ENCODE measurements at places on chromosomes 7 and 10.

DNA sequence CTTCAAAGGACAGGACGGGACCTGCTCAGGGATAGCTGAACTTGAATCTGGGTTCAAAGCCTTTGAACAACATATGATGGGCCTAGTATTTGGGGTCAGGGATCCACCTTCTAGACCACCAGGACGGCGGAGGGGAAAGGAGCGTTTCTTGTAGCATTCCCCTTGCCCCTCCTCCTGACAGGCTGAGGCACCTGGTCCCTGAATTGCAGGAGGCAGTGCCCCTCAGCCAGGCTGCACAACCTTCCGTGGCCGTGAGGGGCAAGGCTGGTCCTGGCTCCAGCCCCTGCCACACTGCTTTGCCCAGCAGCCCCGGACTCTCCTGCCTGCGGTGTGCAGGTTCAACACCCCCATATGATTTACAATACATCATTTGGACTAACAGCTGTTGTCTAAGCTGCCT, 58.1 kb downstream of the INSIG1 start:
- DNase-seq: no peak

GRCh38 chr7:115911465-115911864, 119.1 kb downstream of the TFEC start:
- no peak for DNase-seq

DNA sequence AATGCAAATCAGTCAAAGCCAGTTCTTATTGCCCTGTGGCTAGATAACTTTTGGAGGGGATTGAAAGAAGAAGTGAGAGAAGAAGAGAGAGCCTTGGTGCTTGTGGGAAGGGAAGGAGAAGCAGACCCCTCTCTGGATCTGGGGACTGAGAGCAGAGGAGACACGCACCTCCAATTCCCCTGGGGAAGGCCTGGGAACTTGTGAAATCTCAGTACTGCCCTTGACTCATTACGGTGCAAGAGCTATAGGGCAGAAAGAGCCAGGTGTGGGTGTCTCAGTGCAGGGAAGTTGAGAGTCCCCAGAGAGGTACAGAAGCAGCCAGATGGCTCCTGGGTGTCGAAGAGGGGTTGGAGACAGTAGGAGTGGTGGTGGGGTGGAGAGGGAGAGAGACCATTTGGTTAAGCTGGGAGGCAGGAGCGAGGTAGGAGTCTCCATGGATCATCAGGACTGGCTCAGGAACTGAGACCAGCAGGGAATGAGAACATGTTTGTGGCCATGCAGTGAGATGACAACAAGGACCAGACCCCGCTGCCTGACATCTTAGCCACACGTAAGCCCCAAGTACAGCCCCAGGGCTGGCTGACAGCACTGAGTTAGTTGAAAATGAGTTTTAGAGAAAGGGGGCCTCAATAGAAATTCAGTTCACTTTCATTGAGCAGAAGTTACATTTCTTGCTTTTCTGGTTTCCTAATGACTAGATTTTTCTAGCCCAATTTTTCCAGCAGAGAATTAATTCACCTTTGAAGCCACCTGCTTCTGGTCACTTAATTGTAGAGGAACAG, 238.2 kb downstream of the BUB3 start:
- DNase-seq: no peak

GRCh38 chr7:103712991-103713778, 267.2 kb upstream of the SLC26A5 start:
- no peak for DNase-seq

DNA sequence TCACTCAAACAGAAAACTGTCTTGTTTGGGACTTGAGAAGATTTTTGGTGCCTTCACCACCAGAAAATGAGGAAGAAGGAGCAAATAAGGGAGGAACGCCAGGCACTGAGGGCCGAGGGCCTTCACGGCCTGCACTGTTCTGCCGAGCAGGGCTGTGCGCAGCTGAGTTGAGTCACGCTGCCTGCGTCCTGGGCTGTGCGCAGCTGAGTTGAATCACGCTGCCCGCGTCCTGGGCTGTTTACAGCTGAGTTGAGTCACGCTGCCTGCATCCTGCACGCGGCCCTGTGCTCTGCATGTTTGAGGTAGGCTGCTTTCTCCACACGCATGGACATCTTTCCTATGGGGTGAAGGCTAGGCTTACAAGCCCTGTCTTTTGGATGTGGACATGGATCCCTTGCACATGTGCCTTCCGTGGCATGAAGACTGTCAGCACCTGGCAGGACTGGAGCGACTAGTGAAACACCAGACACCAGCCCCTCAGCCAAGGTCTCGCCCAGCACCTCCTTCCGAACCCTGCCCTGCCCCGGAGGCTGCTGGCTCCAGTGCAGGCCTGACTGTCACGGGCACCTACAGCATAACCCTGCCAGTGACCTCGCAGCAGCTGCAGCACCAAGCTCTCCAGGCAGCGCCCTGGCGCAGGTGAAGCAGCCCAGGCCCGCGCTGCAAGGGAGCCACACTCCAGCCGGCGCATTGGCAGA, 96.7 kb downstream of the HTR5A start:
- DNase-seq: no peak

DNA sequence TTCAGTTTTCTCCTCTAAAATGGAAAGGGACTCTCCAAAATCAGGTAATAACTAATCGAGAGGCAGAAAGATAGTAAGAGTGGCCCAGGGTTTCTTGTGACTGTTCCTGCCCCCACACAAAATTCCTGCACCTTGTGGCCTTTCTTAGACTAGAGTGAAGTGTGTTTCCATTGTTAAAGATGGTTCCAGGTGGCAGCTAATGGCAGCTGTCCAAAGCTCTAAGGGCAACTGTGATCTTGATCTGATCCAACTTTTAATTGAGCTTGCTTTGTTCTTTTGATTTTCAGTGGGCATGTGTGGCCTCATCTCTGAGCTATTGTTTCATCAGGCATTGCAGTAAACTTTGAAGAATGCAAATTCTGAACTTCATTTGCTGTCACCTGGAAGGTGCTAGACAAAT, 19.4 kb downstream of the ACSL5 start:
- no peak for DNase-seq

DNA sequence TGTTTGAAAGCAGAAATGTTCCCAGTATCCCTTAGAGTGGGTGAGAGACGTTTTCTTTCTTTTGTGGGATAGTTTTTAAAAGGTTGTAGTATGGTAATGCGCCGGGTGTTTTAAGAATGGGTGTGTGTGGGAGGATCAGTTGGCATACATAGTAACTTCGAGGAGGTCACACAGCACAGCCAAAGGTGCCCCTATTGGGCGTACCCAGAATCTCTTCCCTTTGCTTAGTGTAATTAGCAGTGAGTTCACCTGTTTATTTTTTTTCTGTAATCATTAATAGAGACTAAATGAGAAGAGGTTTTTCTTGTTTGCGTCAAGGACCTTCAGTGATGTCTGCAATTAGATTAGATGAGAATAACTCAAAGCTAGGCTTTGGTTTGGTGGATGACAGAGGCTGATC, 1.5 kb downstream of the PLEKHA8 start:
- DNase-seq: no peak

DNA sequence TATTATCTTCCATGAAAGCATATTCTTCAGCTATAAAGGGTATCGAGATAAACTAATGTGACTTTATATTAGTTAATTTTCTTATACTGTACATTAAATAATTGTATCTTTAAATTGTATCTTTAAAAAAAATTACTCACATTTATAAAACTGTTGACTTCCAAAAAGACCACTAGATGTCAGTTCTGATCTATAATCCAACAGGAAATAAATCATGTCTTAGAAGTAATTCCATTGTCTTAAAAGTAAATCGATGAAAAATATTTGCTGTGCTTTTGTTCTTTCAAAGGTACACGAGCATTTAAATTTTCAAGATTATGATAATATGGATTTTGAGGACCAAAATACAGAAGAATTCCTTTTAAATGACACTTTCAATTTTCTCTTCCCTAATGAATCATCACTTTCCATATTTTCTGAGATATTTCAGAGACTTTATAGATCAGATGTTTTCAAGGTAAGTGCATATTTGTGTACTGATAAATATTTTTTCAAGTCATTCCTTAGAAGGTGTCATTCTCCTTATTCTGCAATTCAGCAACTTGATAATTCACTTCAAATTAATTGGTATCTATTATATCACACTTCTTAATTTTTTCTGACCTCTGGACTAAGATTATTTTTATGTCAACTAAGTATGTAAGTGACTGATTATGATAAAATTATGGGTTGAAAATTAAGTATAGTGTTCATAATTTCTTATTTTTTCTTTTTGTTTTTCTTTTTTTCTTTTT, 138.5 kb downstream of the CPED1 start:
- DNase-seq: no peak

DNA sequence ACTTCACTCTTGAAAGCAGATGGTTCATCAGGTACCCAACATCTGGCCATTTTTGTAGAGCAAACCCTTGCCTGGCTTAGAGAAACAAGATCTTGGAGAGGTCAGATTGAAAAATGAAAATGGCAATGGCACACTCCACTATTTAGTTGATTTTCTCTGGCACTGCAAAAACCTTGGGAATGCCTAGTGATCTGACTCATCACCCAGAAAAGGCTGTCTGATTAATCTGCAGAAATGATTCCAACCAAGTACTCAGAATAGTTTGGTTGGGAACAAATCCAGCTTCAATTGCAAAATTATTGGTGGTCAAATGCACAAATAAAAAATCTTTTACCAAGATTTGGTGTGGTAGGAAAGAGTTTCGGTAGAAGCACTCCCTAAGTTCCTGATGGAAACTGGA, 351.2 kb downstream of the PHTF2 start:
- DNase-seq: no peak

DNA sequence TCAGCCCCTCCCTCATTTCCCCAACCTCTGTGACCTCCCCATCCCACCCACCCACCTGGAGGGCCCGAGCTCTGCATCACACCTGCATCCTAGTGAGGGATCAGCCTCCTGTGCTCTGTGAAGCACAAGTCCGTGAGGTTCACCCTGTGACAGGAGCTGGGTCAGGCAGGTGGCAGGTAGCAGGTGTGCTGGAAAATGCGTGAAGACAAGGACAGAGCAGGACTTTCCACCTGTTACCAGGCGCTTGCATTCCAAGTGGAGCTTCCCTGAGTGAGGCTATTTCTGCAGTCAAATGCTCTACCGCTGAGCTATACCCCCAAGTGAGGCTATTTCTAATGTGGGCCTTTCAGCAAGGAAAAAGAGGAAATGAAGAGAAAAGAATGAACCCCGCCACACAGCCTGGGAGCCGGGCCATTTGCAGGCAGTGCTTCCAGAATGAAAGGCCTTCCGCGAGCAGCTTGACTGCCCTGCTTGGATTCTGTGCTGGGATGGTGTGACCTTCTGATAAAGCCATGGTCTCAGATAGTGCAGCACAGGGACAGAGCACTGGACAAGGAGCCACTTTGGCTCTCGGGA, 13.3 kb upstream of the CPXM2 start:
- no peak for DNase-seq

DNA sequence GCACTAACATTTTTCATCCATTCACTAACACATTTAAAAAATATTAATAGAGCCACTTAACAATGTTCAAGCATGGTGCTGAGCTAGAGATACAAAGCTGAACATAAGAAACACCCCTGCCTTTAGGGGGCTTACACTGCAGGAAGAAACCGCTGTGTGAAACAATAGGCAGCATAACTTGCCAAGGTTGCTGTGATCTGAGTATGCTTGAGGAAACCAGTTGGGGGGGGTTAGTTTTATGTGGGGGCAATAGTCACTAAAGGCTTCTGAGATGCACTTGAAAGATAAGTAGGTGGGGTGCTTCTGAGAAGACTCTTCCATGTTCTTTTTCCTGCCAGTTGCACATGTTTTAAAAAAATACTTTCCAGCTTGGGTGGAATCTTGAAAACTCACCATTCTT, 2.8 kb downstream of the RBM17 start:
- DNase-seq: no peak

DNA sequence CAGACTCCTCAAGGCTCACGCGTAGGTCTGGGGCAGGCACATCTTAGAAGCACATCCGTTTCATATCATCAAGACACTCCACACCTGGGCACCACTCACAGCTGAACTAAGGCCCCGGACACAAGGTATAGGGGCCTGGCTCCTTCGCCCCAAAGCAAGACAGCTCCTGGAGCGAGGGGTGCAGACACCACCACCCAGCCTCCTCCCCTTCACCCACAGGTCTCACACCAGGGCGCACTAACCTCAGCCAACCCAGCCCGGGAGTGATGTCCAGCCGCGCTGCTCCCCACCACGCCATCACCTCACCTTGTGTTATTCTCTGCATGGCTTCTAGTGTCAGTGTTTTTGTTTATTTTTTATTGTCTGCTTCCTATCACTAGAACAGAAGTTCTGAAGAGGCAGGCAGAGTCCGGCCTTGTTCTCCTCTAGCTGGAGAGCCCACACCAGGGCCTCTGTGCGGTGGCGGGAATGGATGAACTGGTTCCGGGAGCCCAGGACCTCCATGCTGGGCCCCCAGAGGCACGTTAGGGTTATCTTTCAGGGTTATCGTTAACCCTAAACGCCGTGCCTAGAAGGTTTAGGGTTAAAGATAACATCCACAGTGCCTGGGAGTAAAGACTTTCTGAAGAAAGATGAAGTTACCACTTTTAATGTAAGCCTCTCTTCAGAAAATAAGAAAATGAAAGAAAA, 21.8 kb downstream of the BRI3 start:
- DNase-seq: no peak

DNA sequence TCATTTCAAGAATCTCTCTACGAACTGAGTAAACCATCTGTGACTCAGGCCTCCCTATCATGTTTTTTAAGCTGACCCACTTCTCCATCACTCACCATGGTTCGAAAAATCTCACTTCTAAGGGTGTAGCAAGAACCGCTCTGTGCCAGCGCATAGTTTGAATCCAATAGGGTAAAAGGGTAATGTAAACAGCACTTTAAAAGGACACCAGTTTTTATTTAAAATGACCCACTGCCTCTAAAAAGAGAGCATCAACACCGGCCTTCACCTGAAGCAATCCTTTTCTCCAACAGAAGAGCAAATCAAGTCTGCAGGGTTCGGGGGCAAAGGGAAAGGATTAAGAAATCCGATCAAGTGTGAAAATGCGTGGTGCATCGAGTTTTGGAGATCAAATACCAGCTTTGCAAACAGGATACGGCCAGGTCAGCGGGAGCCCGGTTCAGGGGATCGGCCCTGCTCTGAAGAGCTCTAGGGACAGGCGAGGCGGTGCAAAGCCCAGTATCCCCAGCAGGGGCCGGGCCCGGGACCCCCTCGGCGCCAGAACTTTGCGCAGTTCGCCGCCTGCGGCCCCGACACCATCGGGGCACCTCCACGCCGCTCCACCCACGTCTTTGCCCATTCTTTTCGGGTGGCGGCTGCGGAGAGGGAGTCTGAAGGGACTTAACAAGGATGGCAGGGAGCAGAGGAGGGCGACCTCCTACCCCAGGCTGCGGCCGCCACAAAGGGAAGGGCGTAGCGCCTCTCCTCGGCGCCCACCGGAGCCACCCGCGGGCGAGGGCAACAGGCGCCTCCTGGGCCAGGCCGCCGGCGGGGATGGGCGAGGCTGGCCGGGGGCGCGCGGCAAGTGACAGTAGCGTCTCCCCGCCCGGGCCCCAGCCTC, 842 bp downstream of the NMT2 start:
- DNase-seq: peak; percentile 2

DNA sequence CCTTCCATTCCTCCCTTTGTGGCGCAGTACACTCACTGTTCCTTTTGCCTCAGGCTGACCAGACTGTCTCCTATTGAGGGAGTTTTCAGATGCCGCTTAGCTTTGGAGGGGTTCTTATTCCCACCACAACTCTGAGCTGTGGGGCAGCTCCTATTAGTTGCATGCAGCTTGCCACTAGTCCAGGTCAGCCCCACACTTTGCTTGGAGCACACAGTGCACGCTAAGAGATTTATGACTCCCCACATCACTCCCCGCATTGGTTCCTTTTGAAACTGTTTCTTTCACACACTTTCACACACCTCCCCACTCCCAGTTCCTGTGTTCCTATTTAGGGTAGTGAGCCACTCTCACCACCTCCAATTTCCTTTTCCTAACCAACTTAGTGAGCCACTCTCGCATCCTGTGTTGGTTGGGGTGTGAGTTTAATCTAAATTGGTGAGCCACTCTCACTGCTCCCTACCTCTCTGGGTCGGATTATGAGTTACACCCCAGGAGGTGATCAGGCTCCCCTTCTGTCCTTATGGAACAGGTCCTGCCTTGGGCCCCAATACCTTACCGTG, 10.4 kb upstream of the ZNF485 start:
- no peak for DNase-seq
